RKO (cell line): ENCODE measurements at places on chromosomes 5 and 9.
A peak's percentile ranks its signal among the peaks of the same experiment; 100 is the strongest.

GRCh38 chr5:35046774-35047173 lies 975 bp downstream of the AGXT2 start:
- peak; percentile 47 for DNase-seq

DNA sequence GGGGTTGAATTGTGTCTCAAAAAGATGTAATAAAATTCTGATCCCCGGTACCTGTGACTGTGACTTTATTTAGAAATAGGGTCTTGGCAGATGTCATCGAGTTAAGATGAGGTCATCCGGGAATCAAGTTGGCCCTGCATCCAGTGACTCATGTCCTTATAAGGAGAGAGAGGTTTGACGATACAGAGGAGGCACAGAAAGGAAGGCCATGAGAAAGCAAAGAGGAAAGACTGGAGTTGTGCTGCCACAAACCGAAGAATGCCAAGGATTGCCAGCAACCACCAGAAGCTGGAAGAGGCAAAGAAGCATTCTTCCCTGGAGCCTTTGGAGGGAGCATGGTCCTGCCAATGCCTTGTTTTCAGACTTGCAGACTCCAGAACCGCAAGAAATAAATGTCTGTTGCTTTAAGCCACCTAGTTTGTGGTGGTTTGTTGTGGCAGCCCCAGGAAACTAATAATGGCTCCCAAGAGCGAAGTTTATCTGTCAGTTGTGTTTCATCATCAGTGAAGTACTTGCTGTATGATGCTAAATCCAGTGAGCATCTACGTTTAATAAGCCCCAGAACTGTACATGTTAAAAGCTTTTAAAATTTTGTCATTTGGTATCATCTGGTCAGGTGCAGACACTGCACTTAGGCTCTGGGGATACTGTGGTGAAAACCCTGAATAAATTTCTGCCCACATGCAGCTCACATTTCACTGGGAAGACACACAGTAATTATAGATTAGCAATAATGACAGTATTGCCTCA lies 114.8 kb downstream of the TLE4 start:
- peak; percentile 8 for DNase-seq

- no peak for DNase-seq
Observed at GRCh38 chr5:103357636-103358035, 99.1 kb downstream of the MACIR start.

- no peak for DNase-seq
Observed at GRCh38 chr5:155871623-155872022, 455.3 kb upstream of the SGCD start.

- DNase-seq, result no peak
Observed at GRCh38 chr9:75695921-75696320, 194.6 kb upstream of the PCSK5 start.

GRCh38 chr5:72314571-72315172 lies 5.4 kb downstream of the MRPS27 start:
- peak; percentile 71 for DNase-seq

DNA sequence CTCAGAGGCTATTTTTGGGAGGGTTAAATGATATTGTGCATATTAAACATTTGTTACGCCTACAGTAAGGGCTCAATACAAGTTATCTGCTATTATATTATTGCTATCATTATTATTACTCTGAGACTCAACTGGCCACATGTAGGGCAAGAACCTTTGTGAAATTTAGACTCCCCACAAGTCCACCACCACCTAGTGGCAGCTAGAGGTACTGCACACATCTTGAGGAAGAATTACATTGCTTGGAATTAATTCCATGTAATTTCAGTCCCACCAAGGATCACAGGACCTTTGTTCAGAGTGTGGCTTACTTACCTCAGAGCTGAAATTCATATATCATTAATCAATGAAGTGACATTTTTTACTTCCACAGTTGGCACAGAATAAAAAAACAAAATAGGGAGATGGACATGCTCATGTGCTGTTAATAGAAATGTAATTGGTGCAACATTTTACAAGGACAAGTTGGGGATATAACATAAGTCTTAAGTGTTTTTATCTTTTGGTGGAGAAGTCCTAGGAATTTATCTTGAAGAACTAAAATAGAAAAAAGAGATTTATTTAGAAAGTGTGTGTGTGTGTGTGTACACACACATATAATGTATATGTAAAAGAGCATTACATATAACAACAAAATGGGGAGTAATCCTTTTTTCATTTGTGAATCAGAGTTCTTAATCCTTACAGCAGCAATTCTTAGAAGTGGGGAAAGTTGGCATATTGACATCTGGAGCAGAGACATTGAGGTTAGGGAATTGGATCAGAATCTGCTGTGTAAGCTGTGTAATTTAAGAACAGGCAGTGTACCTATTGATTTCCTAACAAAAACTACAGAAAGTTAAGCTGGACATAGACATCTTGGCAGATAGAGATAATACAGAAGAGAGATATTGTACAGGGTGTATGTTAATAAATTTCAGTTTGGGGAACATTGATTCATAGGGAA lies 11.2 kb downstream of the MSANTD3 start:
- DNase-seq, result peak; percentile 89

GRCh38 chr9:13962006-13962405 lies 351.9 kb downstream of the NFIB start:
- no peak for DNase-seq

DNA sequence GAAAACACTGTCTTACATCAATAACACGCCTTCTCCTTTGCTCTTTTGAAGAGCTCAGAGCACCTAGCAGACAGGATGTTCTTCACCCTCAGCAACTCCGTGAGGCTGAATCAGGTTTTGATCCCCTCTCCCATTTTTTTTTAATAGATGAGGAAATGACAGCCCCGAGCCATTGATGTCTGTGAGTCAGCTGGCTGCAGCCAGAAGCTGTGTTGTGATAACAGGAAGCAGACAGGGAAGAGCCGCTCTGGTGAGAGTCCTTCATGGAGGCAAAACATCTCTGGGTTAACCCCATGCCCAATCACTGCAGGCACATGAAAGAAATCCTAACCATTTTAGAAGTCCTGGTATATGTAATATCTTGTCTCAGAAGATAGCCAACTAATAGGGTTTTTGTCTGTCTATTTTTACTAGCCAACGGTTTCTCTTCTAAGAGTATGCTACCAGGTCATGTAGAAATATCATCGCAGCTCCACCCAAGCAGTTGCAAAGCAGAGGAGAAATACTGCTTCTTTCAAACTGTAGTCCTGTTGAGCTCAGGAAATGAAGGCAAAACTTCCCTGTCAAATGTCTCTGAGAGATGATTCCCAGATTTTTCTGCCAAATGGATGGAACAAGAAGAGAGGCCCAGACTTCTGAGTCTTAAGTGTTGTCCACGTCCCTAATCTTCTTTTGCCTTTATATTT lies 568.9 kb downstream of the CCDC171 start:
- DNase-seq, result no peak

DNA sequence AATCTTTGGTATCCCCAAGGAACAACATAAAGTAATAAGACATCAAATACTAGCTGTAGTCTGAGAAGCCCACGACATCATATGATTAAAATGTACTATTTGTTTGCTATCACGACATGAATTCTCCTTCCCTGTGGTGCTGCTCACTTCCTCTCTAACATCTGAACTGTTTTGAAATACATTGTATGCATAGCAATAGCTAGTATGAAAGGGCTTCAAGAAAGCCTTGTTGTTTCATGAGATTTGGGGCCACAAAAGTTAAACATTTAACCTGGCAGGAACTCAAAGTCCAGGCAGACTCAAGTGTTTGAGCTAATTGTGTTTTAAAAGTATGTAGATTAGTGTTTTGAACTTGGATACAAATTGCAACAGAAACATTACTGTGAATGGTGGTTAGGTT lies 237.4 kb upstream of the PTGER4 start:
- no peak for DNase-seq

DNA sequence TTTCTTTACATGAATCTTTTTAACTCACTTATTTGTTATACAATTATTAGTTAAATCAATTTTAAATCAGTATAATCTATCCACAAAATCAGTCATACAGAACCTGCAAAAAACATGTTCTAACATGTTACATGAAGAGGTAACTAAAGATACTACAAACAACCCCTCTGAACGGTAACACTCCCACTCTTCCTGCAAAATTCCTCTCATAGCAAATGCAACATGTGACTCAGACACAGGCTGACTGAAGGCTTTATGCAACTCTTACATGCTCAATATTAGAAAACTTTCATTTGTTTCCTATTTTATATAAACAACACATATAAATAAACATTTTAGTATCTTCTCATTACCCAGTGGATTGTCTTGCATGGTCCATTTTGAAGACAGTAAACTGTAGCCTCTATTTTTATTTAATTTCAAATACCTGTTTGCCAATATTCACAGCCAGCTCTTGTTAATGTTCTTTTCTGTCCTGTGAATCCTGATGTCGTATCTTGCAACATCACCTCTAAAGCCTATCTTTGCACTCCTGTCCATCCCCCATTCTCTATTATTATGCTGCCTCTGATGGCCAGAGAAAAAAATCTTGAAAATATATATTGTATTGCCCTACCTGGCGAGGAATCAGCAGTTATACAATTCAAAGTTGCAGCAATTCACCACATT lies 100.5 kb upstream of the CCDC152 start:
- DNase-seq, result no peak

DNA sequence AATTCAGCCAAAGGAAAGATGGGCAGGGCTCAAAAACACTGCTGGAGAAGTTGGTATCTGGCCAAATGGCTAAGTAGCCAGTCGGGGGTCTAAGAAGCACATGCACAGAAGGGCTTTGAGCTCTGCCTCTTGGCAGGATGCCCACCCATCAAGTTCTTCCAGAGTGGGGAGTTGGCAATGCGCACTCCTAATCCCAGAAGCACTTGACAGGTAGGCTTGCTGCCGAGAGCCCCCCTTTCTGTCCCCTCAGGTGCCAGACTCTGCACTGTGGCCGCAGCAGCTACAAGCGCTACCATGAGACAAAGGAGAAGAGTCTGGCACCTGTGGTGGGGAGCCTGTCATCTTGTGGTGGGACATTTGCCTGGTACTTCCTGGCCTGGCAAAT lies 252.9 kb upstream of the SLC24A2 start:
- DNase-seq, result no peak

- no peak for DNase-seq
Observed at GRCh38 chr9:98929071-98929470, 14.6 kb upstream of the COL15A1 start.

DNA sequence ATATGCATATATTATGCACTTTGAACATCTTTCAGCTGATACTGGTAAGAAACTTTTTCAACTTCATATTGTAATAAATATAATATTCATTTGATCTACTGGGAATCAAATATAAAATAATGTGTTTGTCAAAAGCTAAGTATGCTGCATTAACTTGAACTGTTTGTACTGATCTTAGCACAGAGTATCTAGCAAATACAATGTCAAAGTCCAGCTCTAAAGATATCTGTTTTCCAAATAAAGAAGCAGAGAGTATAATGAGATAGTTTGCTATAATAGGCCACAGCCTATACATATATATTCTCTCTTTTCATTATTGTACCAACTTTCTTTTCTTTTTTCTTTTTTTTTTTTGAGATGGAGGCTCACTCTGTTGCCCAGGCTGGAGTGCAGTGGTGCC lies 417.0 kb downstream of the TMEM161B start:
- no peak for DNase-seq

DNA sequence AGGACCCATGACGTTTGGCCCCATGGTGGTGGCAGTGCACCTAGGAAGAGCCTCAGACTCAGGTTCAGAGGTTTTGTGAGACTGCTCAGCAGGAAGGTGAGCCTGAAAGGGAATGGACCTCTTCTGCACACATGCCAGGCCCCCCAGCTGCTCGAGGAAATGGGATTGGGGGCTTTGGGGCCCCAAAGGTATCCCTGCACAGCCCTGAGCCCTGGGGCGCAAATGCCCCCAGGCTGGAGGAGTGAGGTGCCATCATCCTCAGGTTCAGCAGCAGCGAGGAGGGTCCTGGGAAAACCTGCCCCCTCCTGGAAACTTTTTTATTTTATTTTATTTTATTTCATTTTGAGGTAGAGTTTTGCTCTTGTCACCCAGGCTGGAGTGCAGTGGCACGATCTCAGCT lies 171.8 kb upstream of the MVB12B start:
- no peak for DNase-seq

DNA sequence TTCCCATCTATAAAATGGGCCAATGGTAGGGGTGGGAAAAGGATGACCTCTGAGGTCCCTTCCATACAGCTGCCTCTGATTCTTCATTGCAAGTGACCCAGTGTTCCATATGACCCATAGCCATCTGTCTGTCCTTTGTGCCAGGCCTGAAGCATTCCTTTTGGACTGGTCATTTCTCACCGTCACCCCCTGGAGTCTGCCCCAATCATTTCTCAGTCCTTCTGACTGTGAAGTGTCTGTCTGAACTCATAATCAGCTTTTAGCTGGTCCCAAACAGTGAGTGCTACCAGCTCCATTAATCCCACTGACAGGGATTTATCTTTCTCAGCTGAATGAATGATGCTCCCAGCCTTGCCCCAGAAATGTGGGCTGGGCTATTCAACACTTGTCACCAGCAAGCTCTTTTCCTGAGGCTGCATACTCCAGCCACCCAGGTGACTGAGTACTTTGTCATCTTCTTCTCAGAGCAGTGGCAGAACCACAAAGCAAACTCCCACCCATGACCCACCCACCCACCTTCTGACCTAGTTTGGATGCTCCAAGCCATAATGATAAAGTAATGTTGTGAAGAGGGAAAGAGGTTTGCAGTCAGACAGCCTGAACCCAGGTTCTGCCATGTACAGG lies 37.4 kb downstream of the KCNIP1 start:
- no peak for DNase-seq

- no peak for DNase-seq
Observed at GRCh38 chr5:159548517-159548916, 218.2 kb upstream of the IL12B start.

- no peak for DNase-seq
Observed at GRCh38 chr5:178435321-178436238, 154.6 kb downstream of the COL23A1 start.

- DNase-seq, result no peak
Observed at GRCh38 chr9:34611251-34611810, 566 bp downstream of the RPP25L start.

DNA sequence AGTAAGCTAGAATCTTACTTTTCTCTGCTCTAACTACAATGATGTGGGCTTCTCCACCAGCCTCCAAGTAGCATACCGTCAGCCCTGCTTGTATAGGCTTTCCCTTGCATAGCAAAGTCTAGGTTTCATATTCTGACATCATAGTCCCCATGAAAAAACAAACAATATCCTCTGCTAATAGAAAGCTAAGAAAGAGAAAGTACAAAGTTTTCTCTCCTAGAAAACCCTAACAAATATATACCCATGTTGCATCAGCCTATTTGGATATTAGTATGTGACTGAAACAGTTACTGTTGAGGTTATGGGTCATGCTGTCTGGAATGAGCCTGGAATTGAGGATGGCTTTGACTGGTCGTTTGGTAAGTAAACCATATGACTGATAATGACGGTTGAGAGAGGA lies 1696.0 kb downstream of the MAT2B start:
- no peak for DNase-seq

DNA sequence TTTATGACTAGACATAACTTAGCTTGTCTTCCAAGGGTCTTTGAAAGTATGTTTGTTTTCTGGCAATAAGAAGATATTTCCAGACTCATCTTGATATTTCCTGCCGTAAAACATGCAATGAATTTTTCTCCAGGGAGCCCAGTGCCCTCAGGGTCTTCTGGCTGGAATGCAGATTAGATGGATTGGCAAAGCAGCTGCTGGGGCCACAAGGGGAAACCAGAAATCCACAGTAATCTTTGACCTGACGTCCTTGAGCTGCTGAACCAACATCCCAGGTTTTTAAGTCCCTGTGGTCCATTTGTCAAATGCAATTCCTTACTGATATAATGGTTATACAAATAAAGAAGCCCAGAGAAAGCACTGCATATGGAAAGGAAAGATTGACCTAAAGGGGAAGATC lies 93.0 kb downstream of the THBS4 start:
- DNase-seq, result no peak

- no peak for DNase-seq
Observed at GRCh38 chr5:125685771-125686170, 737.4 kb upstream of the GRAMD2B start.
